GM03348 (cell line): ENCODE measurements at places on chromosomes 6 and 20.

GRCh38 chr6:41186031-41186562 is 14.9 kb downstream of the TREML2 start:
- no peak for DNase-seq

GRCh38 chr20:49890471-49891361 is 24.6 kb downstream of the SPATA2 start:
- DNase-seq = no peak

- peak; percentile 48 for DNase-seq
These were observed 108.8 kb downstream of the TIAM2 start for GRCh38 chr6:155103816-155104366.

- no peak for DNase-seq
These were observed 509.9 kb upstream of the SYNCRIP start for GRCh38 chr6:86152546-86152945.

GRCh38 chr6:33602180-33602579 is 18.9 kb upstream of the ITPR3 start:
- no peak for DNase-seq

DNA sequence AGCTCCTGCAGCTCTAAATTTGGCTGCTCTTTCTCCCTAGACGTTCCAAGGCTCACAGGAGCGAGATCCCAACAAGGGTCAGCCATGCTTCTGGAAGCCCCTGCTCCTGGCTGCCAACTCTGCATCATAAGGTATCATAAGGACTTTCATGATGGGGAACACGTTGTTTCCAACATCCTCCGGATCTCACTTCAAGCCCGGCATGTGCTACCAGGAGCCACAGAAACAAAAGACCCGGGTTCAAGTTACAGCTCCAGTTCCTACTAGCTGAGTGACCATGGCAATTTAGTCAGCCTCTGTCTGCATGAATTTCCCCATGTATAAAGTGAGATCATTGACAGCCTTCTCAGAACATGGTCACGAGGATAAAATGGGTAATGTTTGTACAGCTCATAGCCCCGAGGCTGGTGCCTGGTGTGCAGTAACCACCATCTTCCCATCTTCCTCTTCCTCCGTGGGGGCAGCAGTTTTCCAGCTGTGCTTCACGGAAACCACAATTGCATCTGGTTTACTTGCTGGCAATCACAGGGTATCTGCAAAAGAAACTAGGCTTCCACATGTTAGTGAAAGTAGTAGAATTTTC is 209.0 kb upstream of the ECI2 start:
- no peak for DNase-seq

GRCh38 chr6:144215402-144215931 is 65.2 kb downstream of the STX11 start:
- peak; percentile 67 for DNase-seq

GRCh38 chr6:138115201-138115600 is 8.0 kb upstream of the PERP start:
- no peak for DNase-seq

DNA sequence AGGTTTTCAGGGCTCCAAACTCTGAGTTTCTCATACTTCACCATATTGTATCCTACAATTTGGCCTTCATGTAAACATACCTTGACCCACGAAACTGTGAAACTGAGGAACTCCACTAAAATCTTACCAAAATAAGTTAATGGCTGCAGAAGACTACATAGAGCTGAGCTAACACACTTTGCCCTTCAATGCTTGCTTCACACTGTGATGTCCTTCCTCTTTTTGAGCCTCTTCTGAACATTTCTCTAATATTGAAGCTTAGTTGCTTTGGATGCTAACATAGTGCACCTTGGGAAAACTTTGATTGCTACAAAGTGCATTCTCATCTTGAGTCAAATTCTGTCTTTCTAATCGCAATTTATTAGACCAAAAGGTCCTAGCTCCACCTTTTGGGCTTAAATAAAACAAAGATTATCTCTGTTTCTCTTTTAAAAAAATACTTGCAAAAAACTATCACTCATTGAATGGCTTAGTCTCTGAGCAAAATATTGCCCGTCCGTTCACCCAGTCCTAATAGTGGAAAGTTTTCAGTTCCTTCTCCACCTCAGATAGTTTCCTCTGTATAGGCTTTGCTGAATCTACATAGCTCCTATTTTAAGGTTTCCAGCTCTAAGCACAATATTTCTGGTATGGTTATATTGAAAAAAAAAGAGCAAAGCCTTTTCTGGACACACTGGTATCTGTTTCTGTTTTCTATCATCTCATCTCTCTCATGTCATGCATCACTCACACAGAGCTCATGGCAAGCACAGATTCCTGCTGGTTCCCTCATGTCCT is 494.6 kb downstream of the RFPL4B start:
- DNase-seq = no peak

DNA sequence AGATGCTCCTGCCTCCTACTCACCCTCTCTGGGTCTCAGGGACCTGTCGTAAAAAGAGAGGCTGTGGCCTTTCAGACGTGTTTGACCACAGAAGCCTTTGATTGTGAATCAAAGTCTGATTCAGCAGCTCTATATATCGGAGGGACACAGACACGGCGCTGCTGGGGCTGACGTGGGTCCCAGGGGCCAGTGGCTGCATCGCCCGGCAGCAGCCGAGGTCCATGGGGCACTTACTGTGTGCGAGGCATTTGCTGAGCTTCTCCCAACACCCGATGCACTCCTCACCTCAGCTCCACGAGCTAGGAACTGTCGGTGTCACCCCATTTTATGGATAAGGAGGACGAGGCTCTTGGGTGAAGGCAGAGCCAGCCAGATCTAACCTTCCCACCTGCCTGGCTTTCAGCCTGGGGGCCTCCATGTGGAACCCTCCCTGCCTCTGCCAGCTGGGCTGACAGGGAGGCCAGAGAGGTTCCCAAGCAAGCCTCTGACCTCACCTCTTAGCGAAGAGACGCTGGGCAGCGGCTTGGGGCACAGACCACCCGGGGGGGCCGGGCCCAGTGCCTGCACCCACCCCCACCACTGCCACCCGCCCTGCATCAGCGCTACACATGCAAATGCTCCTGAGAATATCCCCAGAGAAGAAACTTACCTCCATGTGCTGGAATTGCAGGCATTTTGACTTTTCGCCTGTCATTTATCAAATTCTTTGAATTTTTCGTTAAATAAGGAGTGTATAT is 19.9 kb downstream of the PMEPA1 start:
- no peak for DNase-seq

GRCh38 chr20:6034134-6034969 is 19.5 kb downstream of the LRRN4 start:
- no peak for DNase-seq

- DNase-seq = no peak
These were observed 90.5 kb downstream of the GPR6 start for GRCh38 chr6:110068592-110068967.

- no peak for DNase-seq
These were observed 142.1 kb upstream of the CST7 start for GRCh38 chr20:24806705-24807676.

GRCh38 chr20:43563429-43563828 is 4.6 kb downstream of the SGK2 start:
- no peak for DNase-seq

DNA sequence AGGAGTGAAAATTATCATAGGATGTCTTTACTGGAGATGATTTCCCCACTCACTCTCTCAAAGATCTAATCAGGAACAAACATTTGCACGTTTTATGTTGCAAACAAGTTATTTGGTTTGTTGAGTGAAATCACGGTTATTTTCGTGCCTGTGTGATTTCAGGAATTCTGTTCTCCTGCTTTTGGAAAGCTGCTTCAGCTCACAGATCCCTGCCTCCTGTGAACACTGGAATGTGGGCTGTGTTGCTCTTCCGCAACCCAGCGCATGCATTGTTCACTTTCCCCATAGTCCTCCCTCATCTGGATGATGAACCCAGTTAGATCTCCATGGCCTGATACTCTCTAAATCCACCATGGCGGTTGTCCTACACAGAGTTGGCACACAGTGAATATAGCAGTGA is 91.0 kb downstream of the PLEKHG1 start:
- DNase-seq = no peak

DNA sequence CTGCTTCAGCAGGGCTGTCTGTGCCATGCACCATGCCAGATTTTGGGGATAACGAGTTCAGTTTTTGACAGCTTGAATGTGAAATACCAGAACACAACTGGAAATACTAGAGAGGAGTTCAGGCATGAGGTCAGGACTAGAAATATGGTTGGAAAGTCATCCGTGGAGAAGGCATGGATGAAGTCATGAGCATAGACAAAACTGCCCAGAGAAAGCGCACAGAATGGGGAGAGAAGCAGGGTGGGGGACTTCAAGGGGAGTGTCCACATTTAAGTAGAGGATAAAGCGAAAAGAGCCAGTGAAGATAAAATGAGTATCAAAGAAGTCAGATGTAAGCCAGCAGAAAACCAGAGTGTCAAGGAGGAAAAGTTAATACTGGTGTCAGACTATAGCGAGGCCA is 653.4 kb upstream of the ARID1B start:
- no peak for DNase-seq

- no peak for DNase-seq
These were observed 190.6 kb downstream of the MANEA start for GRCh38 chr6:95767897-95768463.

DNA sequence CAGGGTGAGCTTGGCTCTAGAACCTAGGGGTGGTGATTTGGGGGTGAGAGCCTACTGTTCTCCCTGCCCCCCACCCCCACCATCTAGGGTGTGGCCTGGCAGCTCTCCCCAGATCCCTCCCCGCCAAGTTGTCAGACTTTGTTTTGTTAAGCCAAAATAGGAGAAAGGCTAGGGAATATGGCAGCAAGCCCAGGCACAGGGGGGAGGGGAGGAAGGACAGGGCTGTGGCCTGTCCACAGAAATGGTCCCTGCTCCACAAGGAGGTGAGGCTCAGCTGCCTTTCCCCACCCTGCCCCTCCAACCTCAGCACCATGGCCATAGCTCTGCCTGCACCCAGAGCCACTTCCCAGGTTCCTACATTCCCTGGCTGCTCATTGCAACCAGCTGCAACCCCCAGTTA is 17.2 kb downstream of the SCUBE3 start:
- DNase-seq = no peak

- no peak for DNase-seq
These were observed 264.6 kb downstream of the FRK start for GRCh38 chr6:115796061-115796460.

- no peak for DNase-seq
These were observed 26.4 kb upstream of the BHLHE23 start for GRCh38 chr20:63032861-63033793.
